ENCODE measurements at places on chromosomes 1 and 21. TPM values are rescaled to one million over a fixed set of nuclear protein-coding genes. Genes with fewer than 3 reads are reported as not detected.

ENO1 gene
- 2,334 TPM for total RNA-seq

SYPL2 gene
- 1.3 TPM for total RNA-seq

DNA sequence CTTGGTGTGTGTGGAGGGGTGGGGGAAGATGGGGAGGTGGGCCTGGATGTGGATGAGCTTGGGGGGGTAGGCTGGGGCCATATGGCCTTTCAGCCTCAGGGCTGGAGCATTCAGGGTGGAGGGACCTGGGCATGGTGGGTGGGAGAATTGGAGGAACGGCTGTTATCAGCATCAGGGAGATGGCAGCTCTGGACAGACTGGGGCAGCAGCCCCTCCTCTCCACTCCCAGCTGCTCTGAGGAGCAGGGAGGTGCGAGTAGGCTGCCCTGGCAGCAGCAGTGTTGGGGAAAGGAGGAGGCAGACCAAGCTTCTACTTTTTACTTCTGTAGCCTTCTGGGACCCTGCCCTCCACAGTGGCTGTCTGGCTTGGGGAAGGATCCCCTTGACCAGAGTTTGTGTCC, 10.2 kb downstream of the PPFIA4 start:
- DNase-seq: no peak
- H3K4me3 ChIP-seq: no peak overlapping the region
- no peaks in the 10 kb centered on the region for H3K36me3 ChIP-seq
- no peaks in the 10 kb centered on the region for H3K27me3 ChIP-seq
- no peak overlapping the region for H3K27ac ChIP-seq

DNA sequence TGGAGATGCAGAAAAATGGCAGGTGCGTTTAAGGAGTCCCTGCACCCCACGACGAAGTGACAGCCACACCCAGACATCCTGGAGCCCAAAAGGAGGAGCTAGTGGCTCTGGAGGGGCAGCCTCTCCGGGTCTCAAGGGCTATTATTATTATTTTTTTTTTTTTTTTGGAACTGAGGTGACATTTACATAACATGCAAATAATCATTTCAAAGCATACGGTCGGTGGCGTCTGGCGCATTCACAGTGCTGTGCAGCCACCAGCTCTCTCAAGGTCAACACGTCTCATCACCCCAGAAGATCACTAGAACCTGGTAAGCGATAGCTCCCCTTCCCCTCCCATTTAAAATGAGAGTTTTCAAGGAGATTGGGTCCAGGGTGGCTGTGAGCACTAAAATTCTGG, 67.5 kb upstream of the PDE9A start:
- no peak for DNase-seq
- no peaks in the 10 kb centered on the region for H3K4me1 ChIP-seq

DNA sequence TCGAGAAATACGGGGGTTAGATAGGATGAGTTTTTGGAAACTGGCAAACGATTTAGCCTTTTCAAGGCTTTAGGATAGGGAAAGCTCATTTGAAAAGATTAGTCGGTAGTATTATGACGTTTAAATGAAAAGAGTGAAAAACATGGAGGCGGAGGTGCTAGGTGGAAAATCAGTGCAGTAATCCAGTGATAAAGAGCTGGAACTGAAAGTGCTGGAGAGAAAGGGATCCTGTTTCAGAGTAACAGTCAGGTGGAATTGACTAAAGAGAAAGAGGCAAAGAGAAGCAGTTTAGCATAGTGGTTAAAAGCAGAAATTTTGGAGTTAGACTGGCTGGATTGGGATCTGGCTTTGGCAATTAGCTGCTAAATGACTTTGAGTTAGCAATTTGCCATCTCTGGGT, 945 bp downstream of the WDR3 start:
- peak overlapping the region; percentile 57 for H3K27ac ChIP-seq
- peaks cover 17% of the 10 kb centered on the region for H3K4me1 ChIP-seq
- DNase-seq: no peak

DNA sequence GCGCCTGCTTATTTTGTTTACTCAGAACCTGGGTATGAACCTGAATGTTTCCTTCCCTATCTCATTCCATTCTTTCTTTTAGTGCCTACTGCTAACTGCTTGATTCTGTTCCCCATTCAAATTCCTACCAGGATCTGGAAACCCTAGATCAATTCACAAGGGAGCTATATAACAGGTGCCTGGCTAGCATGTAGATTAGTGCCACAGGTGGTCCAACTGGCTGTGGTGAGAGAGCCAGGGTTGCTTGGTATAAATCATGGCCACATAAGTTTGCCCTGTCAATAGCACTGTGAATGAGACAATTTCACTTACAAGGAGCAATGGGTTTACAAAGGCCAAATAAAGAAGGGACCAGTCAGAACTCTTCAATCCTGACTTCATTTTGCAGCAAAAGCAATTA, 6.6 kb upstream of the PRPF38B start:
- DNase-seq: no peak
- no peaks in the 10 kb centered on the region for H3K27me3 ChIP-seq
- H3K27ac ChIP-seq: no peak overlapping the region
- no peak overlapping the region for H3K4me3 ChIP-seq
- H3K4me1 ChIP-seq: peaks cover under 1% of the 10 kb centered on the region
- no peaks in the 10 kb centered on the region for H3K36me3 ChIP-seq

- H3K4me3 ChIP-seq: no peak overlapping the region
- no peaks in the 10 kb centered on the region for H3K27me3 ChIP-seq
- no peak overlapping the region for H3K27ac ChIP-seq
- no peak for DNase-seq
Measured at GRCh38 chr1:146001709-146002108, 5.3 kb upstream of the TXNIP start.

- no peak overlapping the region for H3K4me3 ChIP-seq
- DNase-seq: no peak
- H3K4me1 ChIP-seq: 0 out of 2 replicates have a peak, but pooled peaks cover 3% of the 10 kb centered on the region
- no peaks in the 10 kb centered on the region for H3K27me3 ChIP-seq
- H3K27ac ChIP-seq: no peak overlapping the region
Measured at GRCh38 chr1:63955370-63956145, 181.7 kb downstream of the ROR1 start.

FRRS1 gene
- total RNA-seq: 19.8 TPM

DNA sequence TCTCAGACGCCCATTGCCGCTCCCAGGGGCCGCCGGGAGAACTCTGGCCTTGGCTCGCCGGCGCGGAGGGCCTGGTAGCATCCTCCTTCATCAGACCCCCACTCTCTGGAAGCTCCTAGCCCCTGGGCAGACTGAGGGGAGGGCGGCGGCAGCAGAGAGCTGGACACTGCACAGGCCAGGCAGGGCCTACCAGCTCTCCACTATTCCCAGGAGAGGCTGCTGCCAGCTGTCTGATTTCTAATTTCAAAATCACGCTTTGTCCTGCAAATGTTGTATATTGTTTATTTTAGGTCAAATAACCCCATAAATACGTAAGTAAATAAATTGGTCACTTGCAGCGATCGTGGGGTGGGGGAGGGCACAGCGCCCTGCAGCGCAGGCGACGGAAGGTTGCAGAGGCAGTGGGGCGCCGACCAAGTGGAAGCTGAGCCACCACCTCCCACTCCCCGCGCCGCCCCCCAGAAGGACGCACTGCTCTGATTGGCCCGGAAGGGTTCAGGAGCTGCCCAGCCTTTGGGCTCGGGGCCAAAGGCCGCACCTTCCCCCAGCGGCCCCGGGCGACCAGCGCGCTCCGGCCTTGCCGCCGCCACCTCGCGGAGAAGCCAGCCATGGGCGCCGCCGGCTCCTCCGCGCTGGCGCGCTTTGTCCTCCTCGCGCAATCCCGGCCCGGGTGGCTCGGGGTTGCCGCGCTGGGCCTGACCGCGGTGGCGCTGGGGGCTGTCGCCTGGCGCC, at the start of gene MTARC1:
Gene MTARC1, plus strand, starts transcription at position 577 of the 732 bp plus-strand sequence. Its CDS starts 32 bp downstream, at position 609.
- DNase-seq: no peak
- peaks cover 25% of the 10 kb centered on the region for H3K4me1 ChIP-seq
- peak within 1 kb of the TSS; percentile 80 for H3K27ac ChIP-seq
- peak within 1 kb of the TSS; percentile 66 for H3K4me3 ChIP-seq

DNA sequence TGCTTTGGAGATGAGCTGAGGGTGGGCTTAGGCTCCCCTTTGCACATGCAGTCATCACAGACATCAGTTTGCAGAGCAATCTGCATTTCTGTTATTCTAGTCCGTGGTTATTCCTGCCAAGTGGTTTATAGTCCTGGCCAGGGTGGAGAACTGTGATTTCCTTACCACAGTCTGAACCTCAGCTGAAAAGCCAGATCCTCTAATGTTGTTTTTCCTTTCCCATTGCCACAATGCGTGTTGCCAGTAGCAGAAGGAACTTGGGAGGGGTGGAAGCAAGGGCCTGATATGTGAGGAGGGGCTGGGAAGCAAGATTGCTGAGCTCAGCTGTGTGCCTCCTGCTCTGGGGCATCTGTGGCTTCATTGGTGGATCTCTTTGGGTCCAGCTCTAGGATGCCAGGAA, 18.0 kb upstream of the ST3GAL3 start:
- H3K4me1 ChIP-seq: no peaks in the 10 kb centered on the region
- H3K27me3 ChIP-seq: no peaks in the 10 kb centered on the region
- H3K36me3 ChIP-seq: peaks cover 62% of the 10 kb centered on the region
- no peak overlapping the region for H3K27ac ChIP-seq

C1QB gene
- 0.32 TPM for total RNA-seq

GRCh38 chr1:8266436-8267165, 51.3 kb upstream of the SLC45A1 start:
- H3K27me3 ChIP-seq: no peaks in the 10 kb centered on the region
- no peak for DNase-seq
- H3K4me1 ChIP-seq: no peaks in the 10 kb centered on the region
- no peak overlapping the region for H3K4me3 ChIP-seq
- H3K36me3 ChIP-seq: no peaks in the 10 kb centered on the region

DNA sequence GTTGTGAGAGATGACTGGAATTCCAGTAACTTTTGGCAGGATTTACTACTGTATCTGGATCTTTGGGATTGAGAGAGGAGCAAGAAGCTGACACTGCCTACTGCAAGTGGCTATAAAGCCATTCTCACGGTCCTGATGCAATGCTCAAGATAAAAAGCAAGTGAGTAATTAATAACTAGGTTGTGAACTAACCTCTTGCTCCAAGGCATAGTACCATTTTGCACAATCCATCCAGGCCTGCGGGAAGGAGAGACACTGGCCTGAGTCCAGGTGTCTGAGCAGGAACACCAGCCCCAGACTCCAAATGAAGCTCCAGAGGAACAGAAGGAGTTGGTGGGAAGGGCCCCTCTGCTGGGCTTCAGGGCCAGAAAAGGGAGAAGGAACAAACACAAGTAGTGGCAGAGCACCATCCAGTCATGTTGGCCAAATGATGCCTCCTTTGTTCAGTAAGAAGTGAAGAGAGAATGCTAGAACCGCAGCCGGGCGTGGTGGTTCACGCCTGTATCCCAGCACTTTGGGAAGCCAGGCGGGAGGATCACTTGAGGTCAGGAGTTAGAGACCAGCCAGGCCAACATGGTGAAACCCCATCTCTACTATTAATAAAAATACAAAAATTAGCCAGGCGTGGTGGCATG, 9.9 kb upstream of the SLC45A3 start:
- H3K4me3 ChIP-seq: no peak overlapping the region
- no peaks in the 10 kb centered on the region for H3K4me1 ChIP-seq
- DNase-seq: no peak
- no peaks in the 10 kb centered on the region for H3K36me3 ChIP-seq
- H3K27me3 ChIP-seq: no peaks in the 10 kb centered on the region

DNA sequence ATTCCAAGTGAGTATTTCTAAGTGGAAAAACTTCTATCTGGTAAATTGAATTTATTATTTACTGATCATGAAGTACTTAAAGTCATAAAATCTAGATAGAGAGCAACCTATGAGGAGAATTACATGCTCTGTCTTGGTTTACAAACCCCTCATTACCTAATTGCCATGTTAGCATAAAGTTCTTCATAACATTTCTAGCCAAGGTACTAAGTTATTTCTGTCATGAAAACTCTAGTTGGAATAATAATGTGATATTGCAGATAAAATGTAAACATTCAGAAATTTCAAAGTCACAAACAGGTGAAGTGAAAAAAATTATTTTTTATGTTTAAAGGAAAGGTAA, 228.6 kb downstream of the TTLL7 start:
- no peaks in the 10 kb centered on the region for H3K4me1 ChIP-seq
- no peak for DNase-seq
- H3K36me3 ChIP-seq: no peaks in the 10 kb centered on the region
- no peak overlapping the region for H3K4me3 ChIP-seq

DNA sequence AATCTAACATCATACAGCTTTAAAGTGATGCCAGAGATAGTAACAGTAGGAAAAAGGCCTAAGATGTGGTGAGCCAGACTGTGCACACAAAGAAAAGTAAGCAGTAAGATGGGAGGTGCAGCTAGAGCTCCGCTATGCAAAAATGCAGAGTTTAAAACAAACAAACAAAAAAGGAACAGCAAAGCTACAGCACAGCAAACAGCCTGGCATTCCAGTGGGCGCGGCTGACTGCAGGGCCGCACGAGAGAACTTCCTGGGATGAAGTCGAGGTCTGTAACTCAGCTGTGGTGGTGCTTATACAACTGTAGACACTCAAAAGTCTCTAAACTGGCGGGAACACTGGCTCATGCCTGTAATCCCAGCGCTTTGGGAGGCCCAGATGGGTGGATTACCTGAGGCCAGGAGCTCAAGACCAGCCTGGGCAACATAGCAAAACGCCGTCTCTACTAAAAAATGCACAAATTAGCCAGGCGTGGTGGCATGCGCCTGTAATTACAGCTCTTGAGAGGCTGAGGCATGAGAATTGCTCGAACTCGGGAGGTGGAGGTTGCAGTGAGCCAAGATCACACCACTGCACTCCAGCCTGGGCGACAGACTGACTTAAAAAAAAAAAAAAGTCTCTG, 30.1 kb downstream of the PRDM15 start:
- DNase-seq: no peak
- H3K4me3 ChIP-seq: no peak overlapping the region
- 0 out of 2 replicates have a peak, but pooled peaks cover 3% of the 10 kb centered on the region for H3K4me1 ChIP-seq
- no peaks in the 10 kb centered on the region for H3K27me3 ChIP-seq
- 0 out of 2 replicates have a peak, but pooled peaks cover 3% of the 10 kb centered on the region for H3K36me3 ChIP-seq

DNA sequence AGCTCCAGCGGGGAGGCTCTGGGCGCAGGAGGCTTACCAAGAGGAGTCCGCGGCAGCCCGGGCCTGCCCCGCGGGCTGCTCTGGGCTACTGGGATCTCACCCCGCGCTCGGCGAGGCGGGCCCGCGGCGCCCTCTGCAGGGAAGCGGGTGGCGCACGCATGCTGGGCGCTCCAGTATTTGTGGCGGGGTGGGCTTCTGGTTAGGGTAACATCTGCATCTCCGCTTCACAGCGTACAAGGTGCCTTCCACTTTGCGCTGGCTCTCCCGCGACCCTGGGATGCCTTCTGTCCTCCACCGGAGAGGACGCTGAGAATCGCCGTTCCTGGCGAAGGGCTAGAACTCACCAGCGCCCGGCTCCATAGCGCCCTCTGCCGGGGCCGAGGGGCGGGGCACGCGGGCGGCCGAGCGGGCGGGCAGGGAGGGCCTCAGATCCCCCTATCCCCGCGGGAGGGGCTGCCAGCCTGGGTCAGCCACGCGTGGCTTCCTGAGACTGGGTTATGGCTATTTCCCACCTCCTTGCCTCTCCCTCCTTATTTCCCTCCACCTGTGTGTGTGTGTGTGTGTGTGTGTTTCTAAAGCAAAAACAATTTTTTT, 46.6 kb upstream of the CTBS start:
- DNase-seq: peak; percentile 71
- peak overlapping the region; percentile 47 for H3K4me3 ChIP-seq
- H3K36me3 ChIP-seq: no peaks in the 10 kb centered on the region
- peak overlapping the region; percentile 91 for H3K27ac ChIP-seq
- no peaks in the 10 kb centered on the region for H3K27me3 ChIP-seq
- peaks cover 25% of the 10 kb centered on the region for H3K4me1 ChIP-seq

GRCh38 chr1:10451287-10451686, 1.5 kb downstream of the CORT start:
- H3K36me3 ChIP-seq: no peaks in the 10 kb centered on the region
- no peak overlapping the region for H3K27ac ChIP-seq
